Esophagus squamous epithelium (tissue), 5 donors: ENCODE measurements at places on chromosomes 11 and 22. TPM values are rescaled to one million over a fixed set of nuclear protein-coding genes. Genes with fewer than 3 reads are reported as not detected.

GRCh38 chr11:32526760-32527159, 56.9 kb upstream of the EIF3M start:
- H3K4me1 ChIP-seq: no peaks in the 10 kb centered on the region
- no peaks in the 10 kb centered on the region for H3K27me3 ChIP-seq
- no peak overlapping the region for H3K27ac ChIP-seq

DNA sequence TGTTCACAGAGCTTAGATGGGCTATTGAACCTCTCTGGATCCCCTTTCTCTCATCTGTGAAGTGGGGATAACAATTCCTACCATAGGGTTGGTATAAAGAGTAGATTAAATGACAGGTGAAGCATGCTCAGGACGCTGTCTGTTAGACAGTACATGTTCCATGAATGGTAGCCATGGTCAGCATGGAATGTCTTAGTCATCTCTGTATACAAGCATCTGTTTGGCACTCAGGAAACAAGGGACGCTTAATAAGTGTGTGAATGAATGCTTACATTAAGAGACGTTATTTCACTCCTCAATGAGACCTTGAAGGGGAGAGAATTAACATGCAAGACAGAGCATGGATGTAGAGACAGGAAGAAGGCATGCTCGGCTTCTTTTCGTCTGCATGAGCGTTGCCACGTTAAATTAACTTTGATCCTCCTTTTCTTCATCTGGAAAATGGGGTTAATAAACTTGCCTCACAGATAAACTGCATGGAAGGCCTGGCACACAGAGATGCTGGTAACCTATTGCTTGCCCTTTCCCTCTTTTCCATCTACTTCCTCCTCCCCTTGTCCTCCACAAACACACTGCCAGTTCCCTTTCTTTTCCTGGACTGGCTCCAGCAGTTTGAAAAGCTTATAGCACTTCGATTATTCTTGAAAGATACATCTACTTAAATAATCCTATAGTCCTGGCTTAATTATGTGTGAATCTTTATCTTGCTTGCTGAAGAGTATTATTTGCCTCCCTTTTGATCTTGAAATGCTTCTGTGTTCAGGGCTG, 267.2 kb upstream of the MTNR1B start:
- no peaks in the 10 kb centered on the region for H3K27me3 ChIP-seq
- no peaks in the 10 kb centered on the region for H3K36me3 ChIP-seq
- no peak for DNase-seq
- H3K4me1 ChIP-seq: peaks cover under 1% of the 10 kb centered on the region
- no peak overlapping the region for H3K4me3 ChIP-seq

DNA sequence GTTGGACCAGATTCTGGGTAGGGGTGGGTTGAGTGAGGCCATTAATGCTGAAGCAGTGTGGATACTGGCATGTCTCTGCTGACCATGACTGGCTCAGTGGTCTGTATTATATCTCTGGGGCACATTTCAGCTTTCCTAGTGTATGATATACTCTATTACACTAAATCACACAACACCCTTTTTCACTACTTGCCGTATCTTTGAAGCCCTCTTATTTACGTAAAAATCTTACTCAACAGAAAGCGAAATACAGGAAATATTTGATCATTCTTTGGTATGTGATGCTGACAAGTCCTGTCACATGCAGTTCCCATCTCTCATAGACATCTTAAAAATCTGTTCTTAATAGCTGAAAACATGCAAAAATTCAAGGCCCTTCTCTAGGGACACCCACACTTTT, 40.3 kb downstream of the OR5B17 start:
- no peaks in the 10 kb centered on the region for H3K4me1 ChIP-seq
- no peaks in the 10 kb centered on the region for H3K36me3 ChIP-seq
- DNase-seq: no peak
- H3K27me3 ChIP-seq: no peaks in the 10 kb centered on the region
- H3K4me3 ChIP-seq: no peak overlapping the region

GRCh38 chr22:46581538-46582244, 38.5 kb upstream of the GRAMD4 start:
- no peak overlapping the region for H3K27ac ChIP-seq
- no peak overlapping the region for H3K4me3 ChIP-seq
- no peaks in the 10 kb centered on the region for H3K27me3 ChIP-seq

DNA sequence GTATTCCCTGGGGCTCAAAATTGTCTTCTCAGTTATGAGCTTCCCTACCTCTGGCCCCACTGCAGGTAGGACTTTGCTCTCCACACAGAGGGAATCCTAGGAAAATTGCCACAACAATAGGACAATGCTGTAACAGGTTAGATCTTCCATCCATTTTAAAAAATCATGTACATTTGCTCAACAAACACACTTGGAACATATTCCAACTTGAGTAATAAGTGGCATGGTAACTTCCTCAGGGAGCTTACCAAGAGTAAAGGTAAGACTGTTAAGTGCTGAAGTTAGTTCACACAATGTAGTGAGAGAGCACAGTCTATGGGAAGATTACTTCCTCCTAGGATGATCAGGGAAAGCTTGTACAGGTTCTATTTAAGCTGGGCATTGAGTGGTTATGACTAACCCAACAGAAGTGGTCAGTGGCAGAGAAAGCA, 78.9 kb upstream of the BIRC3 start:
- no peaks in the 10 kb centered on the region for H3K36me3 ChIP-seq
- H3K27ac ChIP-seq: no peak overlapping the region
- H3K4me3 ChIP-seq: no peak overlapping the region
- H3K27me3 ChIP-seq: no peaks in the 10 kb centered on the region

GRCh38 chr11:45661439-45662055, 3.9 kb downstream of the CHST1 start:
- H3K4me1 ChIP-seq: peaks cover 20% of the 10 kb centered on the region
- peaks cover 23% of the 10 kb centered on the region for H3K27me3 ChIP-seq
- no peak overlapping the region for H3K4me3 ChIP-seq
- no peak overlapping the region for H3K27ac ChIP-seq
- no peak for DNase-seq

DNA sequence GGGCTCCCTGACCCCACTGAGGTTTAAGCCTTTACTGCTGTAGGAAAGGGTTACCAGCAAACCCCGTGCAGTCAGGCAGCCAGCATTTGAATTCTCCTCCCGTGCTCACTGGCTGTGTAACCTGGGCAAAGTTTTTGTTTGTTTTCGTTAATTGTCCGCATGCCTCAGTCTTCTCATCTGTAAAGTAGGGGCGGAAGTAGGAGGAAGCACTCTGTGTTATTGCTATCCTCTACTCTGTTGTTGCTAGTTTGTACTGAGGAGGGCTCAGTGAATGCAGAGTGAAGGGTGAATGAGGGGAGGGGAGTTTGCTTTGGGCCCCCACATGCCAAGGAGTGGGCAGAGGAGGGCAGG, 14.0 kb upstream of the SYT7 start:
- no peak overlapping the region for H3K27ac ChIP-seq
- H3K36me3 ChIP-seq: no peaks in the 10 kb centered on the region
- DNase-seq: no peak
- H3K4me1 ChIP-seq: peaks cover 4% of the 10 kb centered on the region
- no peak overlapping the region for H3K4me3 ChIP-seq

LRRC10B gene
- 0.76 TPM for total RNA-seq

TRPM5 gene
- total RNA-seq: not detected

KCNJ4 gene
- total RNA-seq: not detected

CBLIF gene
- not detected for total RNA-seq

PARVB gene
- total RNA-seq: 3.3 TPM

GGTLC3 gene
- total RNA-seq: not detected

CRYBA4 gene
- total RNA-seq: not detected

IGSF9B gene
- total RNA-seq: 1.1 TPM

OR8G1 gene
- not detected for total RNA-seq
